ENCODE measurements at places on chromosomes 1 and 21.

GRCh38 chr21:40681164-40681859 lies 165.6 kb downstream of the DSCAM start:
- DNase-seq: no peak

DNA sequence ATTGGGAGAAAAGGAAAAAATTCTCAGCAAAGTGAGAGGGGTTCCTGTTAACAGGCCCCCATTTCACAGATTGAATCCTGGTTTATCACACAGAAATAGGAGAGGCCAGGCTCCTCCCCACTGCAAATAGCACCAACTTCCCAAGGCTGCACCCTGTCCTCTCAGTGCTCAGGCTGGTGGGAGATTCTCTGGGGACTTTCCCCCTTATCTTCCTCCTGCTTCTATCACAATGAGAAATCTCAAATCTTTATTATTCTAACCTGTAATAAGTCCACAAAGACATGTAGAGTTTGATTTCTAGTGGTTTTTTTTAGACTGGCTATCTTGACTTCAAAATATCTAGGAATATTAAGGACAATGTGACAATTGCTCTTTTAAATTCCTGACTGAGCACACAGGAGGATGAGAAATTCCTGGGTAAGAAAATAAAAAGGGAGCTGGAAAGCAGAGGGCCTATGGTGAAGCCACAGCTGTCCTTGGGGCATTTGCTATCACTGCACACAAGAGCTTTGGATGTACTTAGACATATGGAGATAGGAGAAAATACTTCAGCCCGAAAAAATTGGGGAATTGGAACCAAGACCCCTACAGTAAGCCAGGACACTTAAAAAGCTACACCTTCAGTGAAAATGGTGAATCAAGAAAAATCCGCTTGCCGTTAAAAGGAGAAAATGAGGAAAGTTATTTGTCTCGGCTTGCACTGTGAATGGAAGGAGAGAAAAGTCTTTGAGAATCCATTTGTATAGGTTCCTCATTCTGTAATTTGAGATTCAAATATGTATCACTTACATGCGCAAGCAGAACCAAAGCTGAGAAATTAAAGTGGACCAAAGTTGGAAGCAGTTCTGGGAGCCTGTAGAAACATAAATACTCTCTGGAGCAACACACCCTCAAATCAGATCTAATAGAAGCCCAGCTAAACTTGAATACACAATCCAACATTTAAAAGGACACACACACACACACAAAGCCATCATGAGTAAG lies 65.9 kb upstream of the C1orf105 start:
- DNase-seq: no peak

- DNase-seq: no peak
Observed at GRCh38 chr21:46641656-46642055, 6.2 kb downstream of the PRMT2 start.

DNA sequence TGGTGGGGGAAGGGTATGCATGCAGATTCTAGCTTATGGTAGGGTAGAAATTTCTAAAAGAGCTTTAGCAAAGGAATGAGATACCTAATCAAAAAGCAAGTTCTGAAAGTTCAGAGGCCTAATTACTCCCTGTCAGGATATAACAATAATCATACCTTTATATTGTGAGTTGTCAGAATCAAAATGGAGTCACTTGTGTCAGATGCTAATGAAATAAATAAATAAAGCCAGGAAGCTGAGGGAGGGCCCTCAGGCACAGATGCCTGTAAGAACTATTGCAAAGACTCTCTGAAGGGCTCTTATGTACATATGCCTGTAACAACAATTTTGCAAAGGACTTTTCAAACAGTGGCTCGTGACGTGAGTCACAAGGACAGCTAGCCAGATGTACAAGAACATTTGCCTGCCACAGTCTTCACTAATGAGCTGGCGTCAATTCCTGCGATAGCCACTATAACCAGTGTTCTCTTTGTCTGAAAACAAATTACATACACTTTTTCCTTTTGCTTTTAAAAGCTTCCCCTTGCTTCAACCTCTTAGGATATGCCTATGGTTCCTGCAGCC lies 27.4 kb upstream of the DNASE2B start:
- no peak for DNase-seq

- DNase-seq: no peak
Observed at GRCh38 chr1:118099686-118100085, 85.3 kb downstream of the SPAG17 start.

GRCh38 chr1:35808450-35809113 lies 766 bp downstream of the AGO4 start:
- DNase-seq: no peak

DNA sequence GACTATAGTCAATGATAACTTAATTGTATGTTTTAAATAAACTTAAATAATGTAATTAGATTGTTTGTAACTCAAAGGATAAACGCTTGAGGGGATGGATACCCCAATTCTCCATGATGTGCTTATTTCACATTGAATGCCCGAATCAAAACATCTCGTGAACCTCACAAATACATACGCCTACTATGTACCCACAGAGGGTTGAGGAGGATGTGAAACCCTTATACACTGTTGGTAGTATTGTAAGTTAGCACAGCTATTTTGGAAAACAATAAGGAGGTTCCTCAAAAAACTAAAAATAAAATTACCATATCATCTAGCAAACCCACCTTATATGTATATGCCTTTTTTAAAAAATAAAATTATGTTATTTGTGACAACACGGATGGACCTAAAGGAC lies 198.6 kb downstream of the MRPL39 start:
- DNase-seq: no peak

DNA sequence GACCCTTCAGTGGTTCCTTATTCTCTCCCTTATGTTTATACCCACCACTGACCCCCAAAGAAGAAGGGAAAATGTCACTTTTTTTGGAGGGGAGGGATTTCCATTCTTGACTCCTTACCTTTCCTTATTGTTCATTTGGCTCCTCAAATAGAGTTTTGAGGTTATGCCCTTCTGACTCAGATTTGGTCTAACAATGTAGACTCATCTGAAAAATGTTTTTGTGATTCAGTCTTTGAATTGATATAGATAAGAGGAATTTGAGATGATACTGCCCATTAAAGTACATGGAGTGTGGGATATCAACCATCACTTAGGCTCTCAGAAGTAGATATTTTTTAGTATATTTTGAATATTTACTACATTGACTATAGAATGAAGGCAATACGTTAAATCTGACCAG lies 16.1 kb downstream of the USP1 start:
- no peak for DNase-seq

- no peak for DNase-seq
Observed at GRCh38 chr1:117493906-117494305, 111.9 kb upstream of the TENT5C start.

- DNase-seq: no peak
Observed at GRCh38 chr1:53111693-53112092, 30.7 kb downstream of the SLC1A7 start.

DNA sequence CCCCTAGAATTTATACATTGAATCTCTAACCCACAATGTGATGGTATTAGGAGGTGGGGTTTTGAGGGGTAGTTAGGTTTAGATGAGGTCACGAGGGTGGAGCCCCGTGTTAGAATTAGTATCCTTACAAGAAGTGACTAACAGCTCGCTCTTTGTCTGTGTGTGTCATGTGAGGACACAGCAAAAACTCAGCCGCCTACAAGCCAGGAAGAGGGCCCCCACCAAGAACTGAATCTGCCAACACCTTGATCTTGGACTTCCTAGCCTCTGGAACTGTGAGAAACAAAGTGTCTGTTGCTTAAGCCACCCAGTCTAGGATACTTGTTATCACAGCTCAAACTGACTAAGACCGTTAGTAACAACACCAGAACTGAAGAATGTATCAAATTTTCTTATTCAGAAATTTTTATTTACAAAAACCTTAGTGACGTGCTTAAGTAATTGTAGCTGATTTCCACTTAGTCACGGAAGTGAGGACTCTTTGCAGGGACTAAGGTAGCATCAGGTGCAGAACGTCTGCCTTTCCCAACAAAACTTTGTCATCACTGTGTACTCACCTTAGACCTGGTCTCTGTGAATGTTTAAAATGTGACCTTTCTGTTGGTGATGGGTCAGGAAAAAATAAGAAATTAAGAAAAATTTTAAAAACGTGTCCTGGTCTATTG lies 24.5 kb upstream of the LRRC8C start:
- no peak for DNase-seq

GRCh38 chr1:63642901-63643300 lies 49.7 kb downstream of the PGM1 start:
- DNase-seq: no peak

GRCh38 chr1:87926921-87927320 lies 598.2 kb downstream of the LMO4 start:
- no peak for DNase-seq

DNA sequence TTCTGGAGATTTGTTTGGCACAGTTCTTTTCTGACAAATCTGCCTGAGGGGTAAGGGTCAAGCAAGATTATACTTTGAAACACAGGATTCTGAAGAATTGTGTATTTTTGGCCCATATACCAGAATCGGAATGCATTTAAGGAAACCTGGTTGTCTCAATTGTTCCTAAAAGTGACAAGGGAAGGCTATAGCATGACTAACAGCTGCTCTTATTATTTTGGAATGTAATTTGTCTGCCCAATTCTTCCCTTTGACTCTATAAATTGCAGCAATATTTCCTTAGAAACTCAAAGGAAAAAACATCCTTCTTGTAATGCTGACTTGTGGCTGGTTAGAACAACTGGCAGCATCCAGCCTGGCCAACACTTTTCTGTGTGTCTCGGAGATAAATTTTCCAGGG lies 15.8 kb upstream of the VCAM1 start:
- DNase-seq: no peak

DNA sequence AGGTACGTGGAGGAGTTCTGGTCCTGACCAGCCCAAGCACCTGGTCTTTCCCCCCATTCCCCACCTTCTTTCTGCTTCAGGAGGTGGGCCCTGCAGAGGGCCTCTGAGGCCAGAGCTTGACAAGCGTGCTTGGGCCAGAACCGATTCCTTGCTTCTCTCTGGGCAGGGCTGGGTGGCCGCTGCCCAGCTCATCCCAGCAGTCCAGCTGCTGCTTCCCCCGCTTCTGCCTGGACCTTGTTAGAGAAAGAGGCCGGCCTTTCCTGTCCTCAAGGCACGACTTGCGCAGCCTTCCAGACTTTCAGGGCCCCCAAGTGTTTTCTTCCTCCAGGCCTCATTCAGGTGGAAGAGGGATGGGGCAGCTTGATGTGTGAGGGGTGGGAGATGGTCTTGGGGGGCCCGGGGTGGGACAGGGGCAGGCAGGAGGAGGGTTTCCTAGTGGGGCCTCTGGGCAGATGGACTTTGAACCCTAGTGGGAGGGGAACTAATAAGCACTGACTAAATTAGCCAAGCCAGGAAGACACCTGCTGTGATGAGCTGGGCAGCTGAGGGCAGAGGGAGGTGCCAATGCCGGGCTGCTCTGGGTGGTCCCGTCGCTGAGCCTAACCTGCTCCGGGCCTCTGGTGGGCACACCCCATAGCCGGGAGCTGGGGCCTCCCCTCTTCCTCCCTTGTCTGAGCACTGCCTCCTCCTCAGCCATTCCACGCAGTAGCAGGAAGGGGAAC lies 36.5 kb downstream of the ARHGEF10L start:
- no peak for DNase-seq

- DNase-seq: no peak
Observed at GRCh38 chr1:68280286-68280685, 48.0 kb upstream of the WLS start.

DNA sequence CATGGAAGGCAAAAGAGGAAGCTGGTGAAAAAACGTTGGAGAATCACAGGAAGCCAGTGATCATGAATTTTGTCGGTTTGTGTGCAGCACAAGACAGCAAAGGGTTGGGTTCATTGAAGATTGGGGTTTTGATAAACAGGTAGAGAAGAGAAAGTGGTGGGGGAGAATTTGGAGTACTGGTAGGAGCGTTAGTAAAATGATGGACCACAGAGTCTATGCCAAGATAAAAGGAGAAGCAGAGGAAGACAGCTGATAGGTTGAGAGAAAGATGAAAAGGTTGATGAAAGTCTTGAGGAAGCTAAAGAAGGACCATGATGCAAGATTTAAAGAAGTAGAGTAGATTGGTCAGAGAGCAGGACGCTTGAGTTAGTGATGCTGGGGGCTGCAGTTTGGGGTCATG lies 156.8 kb upstream of the POU3F1 start:
- DNase-seq: no peak

DNA sequence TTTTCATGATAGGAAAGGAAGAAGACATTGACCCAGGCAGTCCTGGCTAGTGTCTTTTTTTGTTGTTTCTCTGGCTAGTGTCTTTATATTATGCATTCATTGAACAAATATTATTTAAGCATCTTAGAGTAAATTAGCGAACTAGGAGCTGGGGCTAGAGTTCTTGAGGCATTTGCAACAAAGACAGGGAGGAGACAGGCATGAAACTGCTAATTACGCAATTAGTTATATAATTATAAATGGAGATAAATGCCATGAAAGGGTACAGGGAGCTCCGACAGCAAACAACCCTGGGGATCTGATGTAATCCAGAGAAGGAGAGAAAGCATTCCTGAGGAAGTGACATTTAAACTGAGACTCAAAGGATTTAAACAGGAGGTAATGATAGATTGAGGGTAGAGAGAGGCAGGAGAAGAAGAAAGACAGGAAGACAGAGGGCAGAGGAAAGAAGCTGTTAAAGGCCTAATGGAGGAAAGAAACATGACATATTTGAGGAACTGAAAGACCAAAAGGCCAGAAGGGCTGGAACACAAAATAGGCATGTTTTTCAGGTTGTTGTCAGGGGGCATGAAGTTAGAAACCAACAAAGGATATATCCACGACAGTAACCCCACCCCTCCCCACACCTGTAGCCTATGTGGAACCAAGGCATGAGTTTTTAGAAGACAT lies 99.5 kb upstream of the GJB5 start:
- DNase-seq: no peak
